ENCODE measurements at places on chromosomes 5 and 9. TPM values are rescaled to one million over a fixed set of nuclear protein-coding genes. Genes with fewer than 3 reads are reported as not detected.

GRCh38 chr5:173450188-173450587 lies 122.0 kb upstream of the STC2 start:
- no peak for DNase-seq

Gene WHRN
- 2.6 TPM for total RNA-seq

DNA sequence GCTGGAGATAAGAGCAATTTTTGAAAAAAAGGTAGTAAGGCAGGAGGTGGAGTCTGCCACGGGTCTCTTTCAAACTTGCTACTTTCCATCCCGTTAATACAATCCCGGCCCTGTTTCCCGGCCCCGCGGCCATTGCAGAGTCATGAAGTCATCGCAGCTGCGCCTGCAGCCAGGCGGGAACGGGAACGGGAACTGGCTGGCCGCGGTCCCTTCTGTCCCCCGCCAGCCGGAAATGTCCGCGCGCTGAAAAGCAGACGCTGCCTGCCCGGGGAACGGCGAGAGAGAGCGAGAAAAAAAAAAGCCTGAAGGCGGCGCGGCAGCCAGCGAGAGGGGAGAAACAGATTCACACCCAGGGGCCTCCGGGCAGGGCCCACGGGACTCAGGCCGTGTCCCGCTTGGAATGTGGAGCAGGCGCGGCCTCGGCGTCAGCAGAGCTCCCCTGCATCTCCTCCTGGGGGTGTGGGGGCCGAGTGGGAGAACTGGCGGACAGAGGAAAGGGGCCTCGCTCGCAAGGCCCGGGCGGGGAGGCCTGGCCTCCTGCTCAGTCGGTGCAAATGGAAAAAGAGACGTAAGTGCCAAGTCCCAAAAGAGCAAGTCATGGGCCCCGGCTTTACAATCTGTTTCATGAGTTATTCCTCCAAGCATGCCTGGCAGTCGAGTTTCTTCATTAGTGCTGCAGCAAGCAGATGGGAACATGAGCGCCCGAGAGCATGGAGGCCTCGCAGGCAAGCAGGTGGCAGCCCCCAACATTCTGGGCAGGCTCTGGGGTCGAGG lies 201.2 kb upstream of the GAS1 start:
- DNase-seq: peak; percentile 96

GRCh38 chr9:23824830-23825591 lies 1.0 kb downstream of the ELAVL2 start:
- DNase-seq: no peak

Gene STKLD1
- 0.57 TPM for total RNA-seq

DNA sequence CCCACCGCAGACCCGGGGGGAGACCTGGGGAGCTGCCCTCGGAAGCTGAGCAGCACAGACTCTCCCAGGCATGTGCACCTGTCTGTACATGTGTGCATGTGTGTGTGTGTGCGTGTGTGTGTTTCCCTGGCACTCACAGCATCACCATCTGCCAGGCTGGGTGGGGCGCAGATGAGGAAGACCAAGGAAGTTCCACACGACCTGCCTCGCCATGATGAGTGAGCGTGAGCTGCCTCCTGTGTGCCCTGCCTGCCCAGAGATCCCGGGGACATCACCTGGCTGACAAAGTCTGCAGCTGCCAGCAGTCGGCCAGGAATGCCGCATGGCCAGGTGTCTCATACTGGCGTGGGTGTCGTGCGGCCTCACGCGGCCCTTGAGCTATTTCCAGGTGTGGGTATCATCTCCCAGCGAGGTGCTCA lies 4.0 kb upstream of the GPSM1 start:
- DNase-seq: no peak

Gene SLC6A7
- total RNA-seq: 0.19 TPM

Gene PAEP
- not detected for total RNA-seq

DNA sequence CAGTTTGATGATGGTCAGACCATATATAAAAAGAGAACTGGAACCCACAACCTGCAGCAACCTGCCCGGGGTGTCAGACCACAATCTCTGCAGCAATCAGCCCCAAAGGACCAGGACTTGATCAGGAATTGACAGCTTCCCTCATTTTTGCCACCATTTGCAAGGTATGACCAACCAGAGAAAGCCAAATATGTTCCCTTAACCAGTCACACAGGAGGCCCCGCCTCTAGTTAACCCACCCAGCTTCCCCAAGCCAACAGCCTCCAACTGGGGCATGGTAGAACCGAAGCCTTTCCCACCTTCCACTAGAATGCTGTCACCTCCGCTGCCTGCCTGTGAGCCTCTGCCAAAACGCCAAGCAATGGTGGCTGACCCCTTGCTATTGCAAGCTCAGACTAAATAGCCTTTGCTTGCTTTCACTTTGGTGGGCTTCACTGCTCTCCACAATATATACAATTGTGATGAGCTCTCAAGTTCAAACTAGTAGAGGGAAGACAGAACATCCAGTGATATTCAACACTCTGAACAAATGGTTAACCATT lies 86.3 kb downstream of the AK8 start:
- DNase-seq: peak; percentile 32

Gene HMGXB3
- total RNA-seq: 23.7 TPM

DNA sequence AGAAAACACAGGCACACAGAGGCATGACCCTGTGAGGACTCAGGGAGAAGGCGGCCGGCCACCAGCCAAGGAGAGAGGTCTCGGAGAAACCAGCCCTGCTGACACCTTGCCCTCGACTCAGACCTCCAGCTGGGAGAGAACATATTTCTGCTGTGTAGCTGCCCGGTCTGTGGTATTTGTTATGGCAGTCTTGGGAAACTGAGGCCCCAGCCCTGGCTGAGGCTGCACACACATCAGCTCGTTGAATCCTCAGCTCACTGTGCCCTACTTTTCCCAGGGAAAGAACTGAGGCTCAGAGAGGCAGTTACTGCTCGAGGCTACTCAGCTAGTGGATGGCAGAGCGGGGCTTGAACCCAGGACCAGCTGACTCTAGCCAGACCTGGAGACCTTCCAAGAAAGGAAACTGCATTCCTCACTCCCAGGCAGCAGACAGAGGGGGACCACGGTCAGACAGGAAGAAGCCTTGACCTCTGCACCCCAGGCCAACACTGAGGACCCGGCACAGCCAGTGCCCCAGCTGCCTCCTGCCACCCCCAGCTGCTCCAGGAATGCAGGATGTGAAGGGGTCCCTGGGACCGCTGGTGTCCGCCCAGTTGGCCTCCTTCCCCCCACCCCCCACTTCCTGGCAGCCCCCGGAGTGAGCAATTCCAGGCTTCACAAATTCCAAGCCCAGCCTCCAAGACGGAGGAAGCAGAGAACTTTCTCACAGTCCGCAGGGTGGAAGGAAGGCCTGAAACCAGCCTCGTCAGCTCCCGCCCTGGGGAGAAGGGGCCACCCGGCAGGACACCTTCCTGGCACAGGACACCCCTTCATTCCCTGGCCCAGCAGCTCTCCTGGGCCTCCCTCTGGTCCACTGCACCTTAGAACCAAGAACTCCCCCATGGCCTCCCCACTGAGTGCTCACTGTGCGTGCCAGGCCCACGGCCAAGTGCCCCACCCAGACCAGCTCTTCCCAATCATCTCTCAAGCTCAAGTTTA lies 69.9 kb downstream of the LRSAM1 start:
- no peak for DNase-seq

Gene PRSS3
- not detected for total RNA-seq

Gene CATSPER3
- total RNA-seq: not detected

- no peak for DNase-seq
Measured at GRCh38 chr9:136318111-136318775, 9.1 kb upstream of the GPSM1 start.

Gene IL3
- total RNA-seq: not detected

DNA sequence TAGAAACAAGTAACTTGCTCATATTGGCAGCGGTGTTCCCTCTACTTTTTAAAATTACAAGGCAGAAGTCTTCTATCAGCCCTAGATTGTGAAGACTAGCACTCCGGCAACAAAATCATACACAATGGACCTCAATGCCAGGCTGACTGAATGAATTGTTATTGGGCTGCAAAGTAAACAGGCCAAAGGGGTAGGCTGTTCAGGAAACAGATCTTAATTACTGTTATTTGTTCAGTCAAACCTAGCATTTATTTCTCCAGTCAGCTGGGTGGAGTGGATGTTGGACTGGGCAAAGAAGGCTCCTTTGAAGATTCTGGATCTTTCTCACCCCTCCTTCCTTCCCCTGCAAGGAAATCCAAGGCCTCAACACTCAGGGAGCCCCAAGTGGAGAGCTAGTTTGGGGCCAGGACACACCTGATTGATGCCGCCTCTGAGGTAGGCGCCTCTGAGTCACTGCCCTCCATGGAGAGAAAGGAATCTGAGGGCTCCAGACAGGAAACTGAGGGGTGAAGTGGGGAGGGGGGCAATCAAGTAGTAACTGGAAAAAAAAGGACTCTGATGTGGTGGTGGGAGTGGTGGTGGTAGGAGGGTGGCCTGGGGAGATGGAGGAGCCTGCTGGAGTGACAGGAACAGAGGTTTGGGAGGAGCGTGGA lies 35.5 kb downstream of the SERINC5 start:
- no peak for DNase-seq

GRCh38 chr5:109354761-109355160 lies 55.0 kb downstream of the PJA2 start:
- no peak for DNase-seq

Gene PITX1
- 0.97 TPM for total RNA-seq

DNA sequence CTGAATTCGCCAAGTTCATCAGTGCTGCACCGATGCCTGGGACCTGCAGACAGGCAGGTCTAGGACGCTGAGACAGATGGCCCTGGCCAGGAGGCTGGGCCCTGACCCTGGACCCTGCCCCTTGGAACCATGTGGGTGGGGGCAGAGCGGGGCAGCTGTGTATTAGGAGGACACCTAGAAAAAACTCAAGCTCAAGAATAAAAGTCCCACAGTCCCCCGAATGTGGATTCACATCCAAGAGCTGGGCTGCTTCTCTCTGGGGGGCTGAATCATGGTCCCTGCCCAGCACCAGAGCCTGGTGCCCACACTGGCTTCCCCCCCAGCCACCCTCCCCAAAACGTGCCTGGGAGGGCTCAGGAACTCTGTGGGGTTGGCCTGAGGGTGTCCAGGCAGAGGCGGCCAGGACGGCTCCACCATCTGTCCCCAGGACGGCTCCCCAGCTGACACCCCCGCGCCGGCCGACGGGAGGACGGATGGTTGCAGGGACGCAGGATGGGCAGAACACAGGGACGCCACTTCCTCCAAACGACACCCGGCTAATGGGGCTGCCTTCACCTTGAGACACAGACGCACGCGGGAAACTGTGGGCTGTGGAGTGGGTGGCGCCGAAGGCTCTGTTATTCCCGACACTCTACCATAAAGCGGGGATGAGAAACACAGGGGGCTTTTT lies 34.9 kb downstream of the EXD3 start:
- no peak for DNase-seq

Gene MUSK
- total RNA-seq: 0.19 TPM

GRCh38 chr5:75042522-75042921 lies 9.8 kb downstream of the GCNT4 start:
- DNase-seq: no peak

Gene GRPEL2
- total RNA-seq: 16.0 TPM

- DNase-seq: no peak
Measured at GRCh38 chr5:147530530-147531389, 20.9 kb upstream of the DPYSL3 start.

Gene MED22
- total RNA-seq: 28.9 TPM

GRCh38 chr9:80061940-80062339 lies 490.2 kb downstream of the TLE4 start:
- DNase-seq: no peak

DNA sequence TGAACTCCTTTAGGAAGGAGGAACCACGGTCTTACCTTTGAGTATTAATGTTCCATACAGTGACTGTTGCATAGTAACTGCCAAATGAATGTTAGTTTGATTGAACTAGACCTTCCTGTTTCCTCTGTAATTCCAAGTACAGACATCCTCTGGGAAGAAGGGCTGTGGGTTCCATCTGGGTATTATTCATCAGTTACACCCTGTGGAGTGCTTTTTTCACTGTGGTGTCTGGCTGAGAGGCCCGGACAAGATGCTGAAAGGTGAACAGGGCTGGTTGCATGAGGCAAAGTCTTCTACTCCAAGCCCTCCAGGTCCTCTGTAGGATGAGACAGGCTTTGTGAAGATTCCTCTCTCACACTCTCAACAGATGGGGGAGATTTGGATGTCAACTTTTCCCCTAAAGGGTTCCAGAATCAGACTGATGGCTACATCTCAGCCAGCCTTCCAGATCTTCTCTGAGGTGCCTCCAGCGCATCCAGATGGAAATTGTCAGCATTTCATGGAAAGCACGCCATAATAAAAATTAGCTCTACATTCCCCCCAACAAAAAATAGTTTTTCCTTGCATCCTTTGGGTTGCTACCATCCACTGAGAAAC lies 230.9 kb downstream of the GAS1 start:
- DNase-seq: no peak

GRCh38 chr5:86565197-86565789 lies 52.4 kb upstream of the COX7C start:
- DNase-seq: no peak

GRCh38 chr5:176810081-176810597 lies at the start of gene UNC5A:
Gene UNC5A, plus strand, starts transcription at chr5:176810559. Its CDS starts 192 bp downstream, at chr5:176810751.
- no peak for DNase-seq

Gene FANCG
- total RNA-seq: 8.9 TPM

Gene VCAN
- total RNA-seq: 453 TPM

Gene TNFSF8
- total RNA-seq: 3.0 TPM

Data from posterior vena cava (tissue), 2 donors.